A172 (cell line): ENCODE measurements at places on chromosomes 3 and 15. TPM values are rescaled to one million over a fixed set of nuclear protein-coding genes. Genes with fewer than 3 reads are reported as not detected.

DNA sequence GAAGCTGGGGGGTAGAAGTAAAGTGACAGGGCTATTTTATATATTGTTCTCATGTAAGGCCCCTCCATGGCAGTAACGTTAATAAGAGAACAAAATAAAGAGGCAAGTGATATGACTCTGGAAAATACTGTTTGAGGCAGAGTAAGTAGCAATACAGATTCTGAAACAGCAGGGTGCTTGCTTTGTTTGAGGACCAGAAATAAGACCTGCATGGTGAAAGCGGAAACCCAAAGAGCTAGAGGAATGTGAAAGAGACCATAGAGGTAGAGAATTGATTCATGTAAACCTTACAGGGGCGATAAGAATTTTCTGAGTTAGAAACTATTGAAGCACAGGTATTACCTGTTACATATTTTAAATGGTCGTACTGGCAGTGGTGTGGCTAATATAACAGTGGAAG is 1517.1 kb downstream of the SI start:
- no peak for DNase-seq

GRCh38 chr3:2375376-2375775 is 276.7 kb downstream of the CNTN4 start:
- no peak for DNase-seq

DNA sequence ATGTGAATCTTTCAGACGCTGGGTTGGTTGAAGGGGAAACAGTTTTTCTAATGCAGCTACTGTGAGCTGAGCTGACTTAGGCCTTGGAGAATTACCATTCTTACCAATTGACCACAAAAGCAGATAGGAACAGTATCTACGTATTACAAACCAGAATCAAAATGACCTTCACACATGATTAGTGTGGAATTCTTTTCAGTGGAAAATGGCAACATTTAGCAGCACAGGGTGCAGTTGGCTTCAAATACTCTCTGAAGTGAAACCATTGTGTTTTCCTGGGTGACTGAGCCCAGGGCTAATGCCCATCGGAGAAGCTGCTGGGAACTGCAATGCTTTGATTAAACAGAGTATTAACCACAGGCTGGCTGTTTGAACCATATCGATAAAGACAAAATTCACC is 40.2 kb upstream of the GOLGA8J start:
- DNase-seq = no peak

DNA sequence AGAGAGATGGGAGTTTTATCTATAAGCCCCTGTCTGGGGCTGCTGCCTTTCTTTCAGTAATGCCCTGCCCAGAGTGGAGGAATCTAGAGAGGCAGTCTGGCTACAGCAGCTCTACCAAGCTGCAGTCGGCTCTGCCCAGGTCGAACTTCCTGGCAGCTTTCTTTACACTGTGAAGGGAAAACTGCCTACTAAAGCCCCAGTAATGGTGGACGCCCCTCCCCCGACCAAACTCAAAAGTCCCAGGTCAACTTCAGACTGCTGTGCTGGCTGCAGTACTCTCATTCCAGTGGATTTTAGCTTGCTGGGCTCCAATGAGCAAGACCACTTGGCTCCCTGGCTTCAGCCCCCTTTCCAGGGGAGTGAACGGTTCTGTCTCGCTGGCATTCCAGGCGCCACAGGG is 65.9 kb upstream of the RARB start:
- DNase-seq = no peak

DNA sequence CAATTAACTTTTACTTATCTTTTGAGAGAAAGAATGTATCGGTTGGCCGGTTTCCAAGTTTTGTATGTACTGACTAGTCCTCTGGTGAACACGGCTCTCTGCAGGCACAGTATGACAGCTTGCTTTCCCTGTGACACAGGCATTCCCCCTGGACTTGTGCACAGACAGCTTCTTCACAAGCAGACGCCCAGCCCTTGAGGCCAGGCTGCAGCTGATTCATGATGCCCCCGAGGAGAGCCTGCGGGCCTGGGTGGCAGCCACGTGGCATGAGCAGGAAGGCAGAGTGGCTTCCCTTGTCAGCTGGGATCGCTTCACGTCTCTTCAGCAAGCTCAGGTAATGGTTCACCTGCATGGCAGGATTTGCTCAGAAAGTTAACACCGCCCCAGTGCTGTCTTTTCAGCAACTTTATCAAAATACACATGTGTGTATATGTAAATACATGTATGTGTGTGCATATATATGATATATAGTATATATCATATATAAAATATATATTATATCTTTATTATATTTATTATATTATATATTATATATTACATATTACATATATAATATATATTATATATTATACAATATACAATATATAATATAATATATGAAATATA is 25.5 kb downstream of the FAN1 start:
- no peak for DNase-seq

- no peak for DNase-seq
Observed at GRCh38 chr3:197356275-197356674, 57.9 kb upstream of the DLG1 start.

GRCh38 chr15:43133430-43134156 is at the start of gene TMEM62:
TMEM62 (plus strand) TSS chr15:43133586; CDS start chr15:43133803, 217 bp downstream.
- DNase-seq = peak; percentile 65

DNA sequence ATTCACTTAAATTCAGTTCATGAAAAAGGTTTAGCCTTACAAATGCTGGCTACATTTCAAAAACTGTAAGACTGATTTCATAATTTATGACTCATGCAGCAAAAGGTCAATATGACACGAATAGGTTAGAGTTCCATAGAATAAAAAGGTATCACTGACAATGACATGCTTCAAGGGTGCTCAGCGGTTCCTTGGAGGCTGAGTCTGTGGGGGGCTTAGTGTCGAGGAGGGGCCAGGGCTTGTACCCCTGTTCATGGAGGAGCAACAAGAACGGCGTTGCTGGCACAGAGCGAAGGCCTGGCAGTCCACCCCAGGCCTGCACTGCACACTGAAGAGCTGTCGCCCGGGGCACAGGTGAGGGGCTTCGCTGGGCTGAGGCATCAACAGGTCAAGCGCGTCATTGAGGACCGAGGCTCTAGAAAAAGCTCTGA is 174.2 kb downstream of the NR1D2 start:
- DNase-seq = no peak

DNA sequence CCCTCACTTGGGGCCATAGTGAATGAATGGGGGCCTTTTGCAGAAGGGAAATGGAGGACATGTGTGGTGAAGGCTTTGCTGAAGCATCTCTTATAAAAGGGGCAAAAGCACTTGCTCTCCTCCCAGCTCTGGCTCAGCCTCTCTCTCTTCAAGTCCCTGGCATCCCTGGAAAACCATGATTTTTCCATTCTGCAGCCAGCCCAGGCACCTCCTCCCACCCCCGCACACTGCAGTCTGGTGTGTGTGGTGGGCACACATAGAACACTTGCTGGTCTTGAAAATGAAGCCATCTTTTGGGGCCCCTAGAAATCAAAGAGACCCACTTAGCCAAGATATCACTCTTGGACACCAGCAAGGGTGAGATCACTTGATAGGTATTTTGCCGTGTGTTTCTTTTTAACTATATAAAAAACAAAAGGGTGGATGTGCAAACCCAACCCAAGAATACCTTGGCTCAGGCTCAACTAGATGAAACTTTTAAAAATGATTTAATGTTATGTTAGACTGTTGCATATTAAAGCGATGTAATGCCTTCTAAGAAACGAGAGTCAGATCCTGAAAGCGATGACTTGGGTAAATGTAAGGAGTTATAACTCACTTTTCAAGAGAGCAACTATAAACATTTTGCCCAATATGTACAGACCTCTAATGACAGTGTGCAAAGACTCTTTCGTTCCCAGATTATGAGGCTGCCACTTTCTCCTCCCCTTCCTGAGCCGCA is 16.4 kb upstream of the ALDH1A3 start:
- DNase-seq = no peak

DNA sequence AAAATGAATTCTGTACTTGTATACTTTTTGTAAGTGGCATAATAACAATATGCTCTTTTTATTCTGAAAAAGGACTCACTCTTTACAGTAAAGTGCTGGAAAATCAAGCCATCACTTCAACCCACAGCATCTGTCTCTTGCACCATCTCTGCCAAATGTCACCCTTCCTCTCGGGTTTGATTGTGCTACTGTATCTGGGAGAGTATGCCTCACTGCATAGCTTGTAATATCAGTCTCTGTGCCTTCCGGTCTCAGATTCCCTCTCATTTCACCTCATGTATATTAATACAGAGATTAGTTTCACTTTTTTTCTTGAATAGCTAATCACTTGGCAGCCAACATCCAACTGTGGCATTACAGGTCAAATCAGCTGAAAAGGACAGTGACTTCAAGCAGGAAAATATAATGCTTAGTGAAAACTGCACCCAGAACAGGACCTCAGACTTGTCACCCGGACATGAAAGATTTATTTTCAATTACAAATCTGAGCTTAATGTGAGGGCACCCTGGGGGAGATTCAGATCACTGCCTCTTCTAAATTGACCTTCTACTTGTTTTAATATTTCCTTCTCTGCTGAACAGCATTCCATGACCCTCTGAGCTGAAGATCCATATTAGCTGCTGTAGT is 605.8 kb upstream of the NAALADL2 start:
- no peak for DNase-seq

DNA sequence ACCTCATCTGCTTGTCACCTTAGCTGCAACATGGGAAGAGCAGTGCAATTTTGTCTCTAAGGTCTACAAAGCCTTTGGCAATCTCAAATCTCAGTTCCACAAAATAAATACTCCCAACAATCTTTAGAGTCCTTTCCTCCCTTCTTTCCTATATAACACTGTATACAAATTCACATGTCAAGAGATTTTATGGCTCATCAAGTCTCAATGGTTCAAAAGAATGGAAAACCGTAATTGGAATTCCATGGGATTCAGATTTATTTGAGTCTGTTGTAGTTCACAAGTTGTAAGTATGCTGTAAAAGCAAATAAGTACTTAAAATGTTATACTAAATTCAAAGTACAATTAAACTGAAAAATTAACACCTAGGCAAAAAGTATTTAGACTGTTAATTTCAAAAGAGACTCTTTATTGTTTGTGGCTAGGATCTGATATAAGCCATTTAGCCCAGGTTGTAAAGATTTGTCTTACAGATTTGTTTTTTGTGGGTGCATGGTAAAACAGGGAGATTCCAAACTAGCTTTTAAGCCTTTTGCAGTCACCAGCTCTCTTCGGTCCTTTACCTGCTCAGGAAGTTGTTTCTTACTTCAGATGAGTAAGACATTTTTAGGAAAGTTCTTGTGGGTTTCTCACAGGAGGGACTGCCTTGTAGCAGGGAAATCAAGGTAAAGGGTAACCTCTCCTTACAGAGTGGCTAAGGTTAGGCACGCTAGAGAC is 50.1 kb downstream of the CMSS1 start:
- DNase-seq = no peak

DNA sequence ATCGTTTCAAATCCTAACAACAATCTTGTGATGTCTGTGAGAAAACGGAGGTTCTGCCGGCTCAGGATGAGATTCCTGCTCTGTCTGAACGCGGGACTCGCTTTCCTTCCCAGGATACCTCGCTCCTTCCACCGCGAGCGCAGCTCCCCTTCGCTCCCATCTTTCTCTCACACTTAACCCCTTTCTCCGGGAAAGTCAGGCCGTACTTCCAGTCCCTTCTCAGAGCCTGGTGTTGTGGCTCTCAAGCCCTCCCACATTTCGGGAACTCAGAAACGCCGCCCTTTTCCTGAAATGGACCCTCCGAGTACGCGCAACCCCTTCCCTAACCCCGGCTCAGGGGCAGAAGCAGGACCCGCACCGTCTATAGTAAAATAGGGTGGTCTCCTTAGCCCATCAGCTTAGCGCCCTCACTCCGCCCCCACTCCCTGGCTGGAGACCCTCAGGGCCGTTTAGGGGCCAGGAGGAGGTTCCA is 378 bp upstream of the FEM1B start:
- no peak for DNase-seq

DNA sequence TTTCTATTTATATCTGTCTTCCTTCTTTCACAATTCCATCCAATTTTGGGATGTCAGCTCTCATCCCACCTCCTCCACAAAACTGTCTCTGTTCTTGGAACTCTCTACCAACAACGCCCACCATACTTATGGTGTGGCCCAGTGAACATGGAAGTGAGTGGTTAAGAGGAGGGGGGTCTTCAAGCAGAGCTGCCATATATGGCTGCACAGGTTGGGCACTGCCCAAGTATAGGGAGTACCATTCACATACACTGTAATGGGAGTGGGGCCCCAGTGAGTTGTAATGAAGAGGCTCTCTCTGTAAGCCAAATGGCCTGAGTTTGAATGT is 7.9 kb upstream of the CAMK1 start:
- DNase-seq = no peak

- DNase-seq = no peak
Observed at GRCh38 chr3:42875325-42876151, at the start of gene CYP8B1. CYP8B1 (minus strand) TSS chr3:42875879; CDS start chr3:42875816, 63 bp downstream.

GRCh38 chr3:170811515-170811914 is 58.5 kb downstream of the RPL22L1 start:
- peak; percentile 75 for DNase-seq

- peak; percentile 94 for DNase-seq
Observed at GRCh38 chr3:124845406-124845805, 41.8 kb downstream of the ITGB5 start.

DNA sequence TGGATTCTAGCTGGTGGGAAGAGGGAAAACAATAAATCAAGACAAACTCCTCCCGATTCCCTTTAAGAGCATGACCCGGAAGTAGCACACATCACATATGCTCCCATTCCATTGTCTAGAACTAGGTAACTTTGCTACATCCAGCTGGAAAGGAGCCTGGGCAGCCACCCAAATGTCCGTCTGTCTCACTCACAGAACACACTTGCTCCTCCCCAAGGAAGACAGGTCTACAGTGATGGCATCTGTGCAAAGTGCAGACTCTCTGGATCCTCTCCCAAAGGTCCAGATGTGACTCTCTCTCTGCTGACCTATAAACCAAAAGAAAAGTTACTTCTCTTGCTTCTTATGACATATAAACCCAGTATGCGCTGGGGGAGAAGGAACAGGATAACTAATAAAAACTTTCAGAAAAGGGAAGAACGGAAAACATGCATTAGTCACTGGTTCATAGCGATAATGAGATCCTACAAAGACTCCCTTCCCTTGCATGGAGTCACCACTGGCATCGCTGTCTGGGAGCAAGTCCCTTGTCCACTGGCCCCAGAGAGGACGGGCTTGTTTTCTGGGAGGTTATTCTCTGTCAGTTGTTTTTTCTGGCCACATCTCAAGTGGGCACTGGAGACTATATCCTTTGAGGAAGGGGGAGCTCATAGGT is 29.8 kb upstream of the EPHB3 start:
- peak; percentile 48 for DNase-seq

Gene GHSR
- not detected in 2 replicates for total RNA-seq

Gene P2RY12
- total RNA-seq = not detected in 2 replicates

Gene CLDN16
- total RNA-seq = 0.02 TPM in 1 of 2 replicates, not detected in the other

Gene SLC6A20
- not detected in 2 replicates for total RNA-seq

Gene RASL12
- total RNA-seq = not detected in 2 replicates

Gene SLC12A8
- total RNA-seq = 10.7 and 24.9 TPM in 2 replicates
